ENCODE measurements at places on chromosomes 7 and 10.

DNA sequence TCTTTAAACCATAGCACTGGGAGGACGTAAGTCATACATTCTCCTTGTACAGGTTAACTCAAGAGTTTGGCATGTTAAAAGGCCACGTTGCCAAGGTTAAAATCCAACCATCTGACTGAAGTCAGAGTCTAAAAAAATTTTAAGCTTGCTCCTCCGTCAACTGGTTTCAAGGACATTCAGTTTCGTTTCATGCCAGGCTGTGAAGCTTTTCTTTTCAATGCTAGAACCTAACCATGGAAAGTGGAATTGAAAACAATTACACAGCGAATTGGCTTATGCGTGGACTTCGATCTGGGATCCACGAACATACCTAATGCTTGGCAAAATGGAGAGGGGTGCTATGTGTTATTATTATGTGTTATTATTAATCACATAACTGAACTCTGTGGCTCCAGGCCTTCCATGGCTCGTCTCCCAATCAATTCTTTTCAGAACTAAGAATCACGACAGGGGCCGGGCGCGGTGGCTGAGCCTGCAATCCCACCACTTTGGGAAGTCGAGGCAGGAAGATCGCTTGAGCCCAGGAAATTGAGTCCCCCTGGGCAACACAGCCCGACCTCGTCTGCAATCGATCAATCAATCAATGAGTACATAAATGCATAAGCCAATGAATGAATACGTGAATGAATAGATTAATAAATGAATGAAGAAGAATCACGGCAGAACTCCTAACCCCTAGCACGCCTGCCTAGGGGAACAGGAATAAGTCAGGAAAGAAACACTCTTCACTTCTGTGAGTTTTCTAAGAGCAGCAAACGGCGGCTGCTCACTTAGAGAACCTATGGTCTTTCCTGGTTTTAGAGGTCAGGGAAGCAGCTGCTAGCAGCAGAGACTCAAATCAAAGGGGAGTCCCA lies 733 bp upstream of the ARL5B start:
- DNase-seq = no peak

GRCh38 chr10:101063050-101063525 lies 1.3 kb downstream of the KAZALD1 start:
- no peak for DNase-seq

DNA sequence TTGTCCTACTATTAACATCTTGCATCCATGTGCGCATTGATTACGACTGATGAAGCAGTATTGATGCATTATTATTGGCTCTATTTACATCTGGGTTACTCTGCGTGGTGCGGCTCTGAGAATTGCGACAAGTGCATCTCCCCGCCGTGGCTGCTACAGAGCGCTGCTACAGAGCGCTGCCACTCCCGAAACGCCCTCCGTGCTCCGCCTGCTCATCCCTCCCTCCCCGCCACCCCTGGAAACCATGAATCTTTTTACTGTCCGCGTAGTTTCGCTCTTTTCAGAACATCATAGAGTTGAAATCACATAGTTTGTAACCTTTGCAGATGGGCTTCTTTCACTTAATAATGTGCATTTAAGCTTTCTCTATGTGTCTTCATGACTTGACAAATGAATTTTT lies 74.1 kb downstream of the ADARB2 start:
- DNase-seq = no peak

DNA sequence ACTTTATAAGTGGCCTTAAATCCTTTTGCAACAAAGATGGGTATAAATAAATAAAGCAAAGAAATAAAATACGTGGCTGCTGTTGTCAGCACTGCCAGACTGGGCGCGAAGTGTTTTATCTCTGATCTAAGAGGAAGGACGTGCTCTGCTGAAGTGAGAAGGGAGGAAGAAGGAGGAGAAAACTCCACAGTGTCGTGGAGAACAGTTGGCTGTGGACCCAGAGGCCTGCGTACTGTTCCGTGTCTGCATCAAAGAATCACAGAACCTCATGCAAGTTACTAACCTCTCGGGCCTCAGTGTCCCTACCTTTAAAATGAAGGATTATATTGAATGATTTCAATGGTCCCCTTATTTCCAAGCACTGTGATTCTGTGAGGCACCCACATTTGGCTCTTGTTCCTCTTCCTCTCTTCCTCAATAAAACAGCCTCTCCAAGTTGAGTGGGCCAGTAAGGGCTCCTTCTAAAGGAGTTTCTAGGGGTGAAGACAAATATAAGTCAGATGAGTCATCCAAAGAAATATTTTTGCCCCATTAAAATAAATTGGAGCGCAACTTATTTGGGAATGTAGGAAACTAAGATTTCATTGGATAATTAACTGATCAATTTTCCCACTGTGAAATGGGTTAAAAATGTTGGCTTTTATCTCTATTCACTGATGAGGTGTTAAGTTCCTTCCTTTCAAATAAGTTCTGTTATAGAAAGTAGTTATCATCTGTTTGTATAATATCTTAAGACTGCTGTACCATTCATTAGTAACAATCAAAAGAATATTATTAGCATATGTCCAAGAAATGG lies 126.9 kb upstream of the EFCAB10 start:
- DNase-seq = no peak

DNA sequence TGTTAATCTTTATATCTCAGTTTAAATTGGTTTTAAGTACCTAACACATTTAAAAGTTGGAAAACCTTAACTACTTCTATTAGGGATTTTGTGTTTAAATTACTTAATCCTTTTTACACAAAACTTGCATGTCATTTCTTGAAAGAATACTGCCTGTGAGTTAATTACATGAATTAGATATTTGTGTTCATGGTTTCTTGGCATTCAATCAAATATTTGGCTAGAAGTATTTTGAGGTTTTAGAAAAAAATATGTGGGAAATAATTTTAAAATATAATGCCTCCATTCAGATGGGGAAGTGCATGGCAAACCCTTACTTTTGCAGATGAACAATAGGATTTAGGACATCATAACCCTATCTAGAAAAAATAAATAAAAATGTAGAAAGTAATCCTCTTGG lies 186.5 kb upstream of the SEMA3E start:
- no peak for DNase-seq

DNA sequence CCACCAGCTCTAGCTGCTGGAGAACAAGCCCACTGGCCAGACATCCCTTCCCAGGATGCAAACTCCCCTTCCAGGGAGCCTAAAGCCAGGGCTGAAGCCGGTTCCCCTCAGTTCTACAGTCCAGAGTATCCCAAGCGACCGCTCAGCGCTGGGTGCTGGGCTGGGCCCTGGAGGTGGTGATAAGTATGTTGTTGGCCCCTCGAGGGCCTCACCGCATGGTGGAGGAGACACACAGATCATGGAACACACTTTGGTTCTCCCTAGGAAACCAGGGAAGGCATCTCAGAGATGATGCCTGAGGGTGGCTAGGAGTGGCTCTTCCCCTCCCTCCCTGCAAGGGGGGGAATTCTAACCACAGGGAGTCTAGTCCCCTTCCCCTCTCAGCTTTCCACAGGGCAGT lies 4.4 kb downstream of the PODXL start:
- no peak for DNase-seq

All from stimulated activated CD8-positive, alpha-beta memory T cell treated with anti-CD3 and anti-CD28 coated beads, Interleukin-7, amount 100 ng/mL, for 1 hour (primary cell).